ENCODE measurements at places on chromosomes 2 and 18.

GRCh38 chr2:144607099-144607498, 87.2 kb upstream of the ZEB2 start:
- no peak for DNase-seq

- no peak for DNase-seq
Observed at GRCh38 chr2:38268001-38268400, 109.1 kb downstream of the ATL2 start.

DNA sequence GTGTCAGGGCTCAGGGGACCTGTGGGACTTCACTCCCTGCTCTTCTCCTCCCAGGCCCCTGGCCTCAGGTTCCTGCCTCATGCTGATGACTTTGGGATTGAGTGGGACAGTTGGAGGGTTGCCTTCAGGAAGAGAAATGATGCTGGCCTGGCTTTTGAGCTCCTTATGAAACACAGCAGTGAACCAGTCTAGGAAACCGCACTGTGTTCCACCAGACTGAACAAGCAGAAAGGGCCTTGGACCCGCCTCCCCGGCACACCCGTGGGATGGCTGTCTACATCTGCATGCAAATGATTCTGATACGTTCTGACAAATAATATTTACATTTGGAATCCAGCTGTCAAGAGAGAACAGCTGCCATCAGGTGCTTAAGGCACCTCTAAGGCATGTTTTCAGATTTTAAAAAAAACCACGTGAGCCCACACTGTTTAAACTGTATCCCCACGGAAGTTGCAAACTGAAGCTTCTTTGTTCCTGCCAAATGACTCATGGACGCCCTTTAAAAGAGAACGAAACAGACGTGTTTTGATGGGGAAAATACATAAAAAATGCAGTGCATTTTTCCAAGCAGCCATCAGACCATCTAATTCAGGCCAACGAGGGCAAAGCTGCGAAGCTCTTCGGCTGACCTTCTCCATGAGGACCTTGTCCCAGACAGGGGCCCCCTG, 27.6 kb upstream of the ASAP2 start:
- no peak for DNase-seq

DNA sequence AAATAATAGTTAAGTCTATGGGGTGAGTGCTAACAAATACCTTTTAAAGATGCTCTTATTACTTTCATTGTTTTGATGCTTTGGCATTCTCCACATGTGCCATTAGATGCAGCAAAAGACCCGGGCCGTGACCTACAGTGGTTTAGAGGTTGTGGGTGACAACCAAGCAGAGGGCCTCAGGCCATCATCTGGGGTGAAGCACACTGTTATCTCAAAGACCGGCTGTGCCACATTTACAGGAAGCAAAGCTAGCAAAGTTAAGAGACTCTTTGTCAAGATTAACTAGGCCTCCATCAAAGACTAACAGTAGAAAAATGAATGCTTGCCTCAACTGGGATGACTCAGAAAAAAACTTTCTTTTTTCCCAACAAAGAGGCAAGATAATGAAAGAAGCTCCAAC, 695.3 kb downstream of the SATB2 start:
- no peak for DNase-seq

DNA sequence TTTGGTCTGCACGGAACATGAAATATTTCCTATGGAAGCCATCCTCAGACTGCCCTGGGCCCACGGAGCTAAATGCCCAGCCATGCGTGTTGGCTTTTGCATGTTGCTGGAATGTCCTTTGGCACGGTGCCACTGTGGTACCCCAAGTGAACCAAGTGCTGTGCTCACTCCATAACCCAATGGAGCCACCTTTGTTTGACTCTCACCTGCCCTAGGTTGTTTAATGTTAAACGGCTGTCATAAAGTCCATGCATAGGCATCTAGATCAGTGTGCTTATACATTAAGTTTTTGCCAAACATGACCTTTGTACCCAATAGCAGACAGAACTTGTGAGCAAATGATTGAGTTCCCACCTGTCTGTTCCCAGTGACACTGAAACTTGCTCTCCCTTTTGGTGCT, 59.9 kb upstream of the TMEM87B start:
- no peak for DNase-seq

DNA sequence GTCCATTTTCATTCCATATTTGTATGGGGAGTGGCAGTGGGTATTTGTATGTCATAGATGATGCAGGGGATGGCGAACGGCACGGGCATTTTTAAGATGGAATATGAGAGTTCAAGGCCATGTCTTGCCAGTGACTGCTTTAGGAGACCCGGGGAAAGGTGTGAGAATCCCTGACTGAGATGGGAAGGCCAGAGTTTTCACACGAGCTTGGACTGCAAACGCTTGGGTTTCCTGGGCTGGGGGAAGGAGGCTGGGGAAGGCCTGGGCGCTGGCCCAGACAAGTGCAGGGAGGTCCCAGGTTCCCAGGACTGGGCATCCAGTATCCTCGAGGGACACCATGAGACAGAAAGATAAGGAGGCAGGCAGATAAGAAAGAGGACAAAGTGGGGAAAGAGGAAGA, 35.2 kb downstream of the CNGA3 start:
- DNase-seq, result no peak

GRCh38 chr2:73035899-73036711, 35.4 kb downstream of the SFXN5 start:
- no peak for DNase-seq
